ENCODE measurements at places on chromosomes 4 and X.

GRCh38 chrX:28351801-28352200, 235.4 kb upstream of the IL1RAPL1 start:
- no peak for DNase-seq

- DNase-seq, result no peak
Measured at GRCh38 chrX:10922159-10922558, 189.0 kb upstream of the HCCS start.

DNA sequence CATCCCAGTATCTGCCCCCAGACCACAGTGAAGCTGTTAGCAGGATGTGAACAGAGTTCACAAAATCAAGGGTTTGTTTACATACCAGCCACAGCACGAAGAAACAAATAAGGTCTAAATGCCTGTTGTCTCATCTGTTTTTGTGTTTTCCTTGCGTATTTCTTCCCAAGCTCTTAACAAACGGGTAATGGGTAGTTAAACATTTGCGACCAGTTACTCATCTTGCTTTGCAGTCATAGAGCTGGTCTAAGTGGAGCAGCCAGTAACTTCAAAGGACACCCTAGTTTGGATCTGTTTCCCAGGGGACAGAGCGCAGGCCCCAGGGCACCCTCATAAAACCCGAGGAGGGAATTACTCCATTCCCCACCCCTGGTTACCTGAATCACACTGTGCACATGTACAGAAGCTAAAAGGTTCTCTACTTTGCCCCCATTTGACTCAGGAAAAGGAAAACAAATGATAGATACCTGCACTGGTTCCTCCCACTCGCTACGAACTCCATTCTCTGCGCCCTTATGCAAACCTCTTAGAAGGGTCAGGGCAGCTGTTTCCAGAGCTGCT, 68.8 kb downstream of the MAML3 start:
- no peak for DNase-seq

- DNase-seq, result no peak
Measured at GRCh38 chrX:19842542-19842941, 44.9 kb downstream of the SH3KBP1 start.

DNA sequence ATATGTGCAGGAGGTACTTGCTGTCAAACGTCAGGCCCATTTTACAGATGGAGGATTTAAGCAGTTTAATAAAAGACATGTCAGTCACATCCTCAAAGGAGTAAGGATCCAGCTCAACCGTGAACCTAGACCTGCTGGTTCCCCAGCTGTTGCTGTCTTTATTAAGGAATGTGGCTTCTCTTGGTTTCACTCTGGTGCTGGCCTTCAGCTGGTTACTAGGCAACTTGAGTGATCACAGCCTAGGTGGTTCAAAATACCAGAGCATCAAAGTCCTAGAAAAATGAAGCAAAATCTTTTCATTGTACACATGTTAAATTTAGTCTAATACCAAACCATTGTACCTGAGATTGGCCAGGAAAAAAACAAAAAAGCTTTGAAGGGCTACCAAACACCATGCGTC, 32.7 kb upstream of the GLRA2 start:
- DNase-seq, result no peak

DNA sequence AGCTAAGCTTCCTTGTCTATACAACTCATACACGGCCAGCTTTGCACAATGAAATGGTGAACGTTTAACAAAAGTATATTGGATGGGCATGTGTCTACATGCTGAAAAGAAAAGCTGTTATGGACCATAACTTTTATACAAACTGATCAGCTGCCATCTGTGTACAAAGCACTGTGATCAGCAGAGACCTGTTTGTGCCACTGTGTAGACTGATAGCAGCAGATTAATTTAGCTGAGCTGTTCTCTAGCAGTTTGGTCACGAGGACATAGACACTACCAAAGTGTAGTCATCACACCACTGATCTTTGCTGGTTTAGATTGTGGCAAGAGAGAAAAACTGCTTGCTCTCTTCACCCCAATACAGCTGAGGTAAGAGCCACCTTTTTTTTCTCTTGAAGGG, 124.5 kb downstream of the RAPGEF2 start:
- no peak for DNase-seq

DNA sequence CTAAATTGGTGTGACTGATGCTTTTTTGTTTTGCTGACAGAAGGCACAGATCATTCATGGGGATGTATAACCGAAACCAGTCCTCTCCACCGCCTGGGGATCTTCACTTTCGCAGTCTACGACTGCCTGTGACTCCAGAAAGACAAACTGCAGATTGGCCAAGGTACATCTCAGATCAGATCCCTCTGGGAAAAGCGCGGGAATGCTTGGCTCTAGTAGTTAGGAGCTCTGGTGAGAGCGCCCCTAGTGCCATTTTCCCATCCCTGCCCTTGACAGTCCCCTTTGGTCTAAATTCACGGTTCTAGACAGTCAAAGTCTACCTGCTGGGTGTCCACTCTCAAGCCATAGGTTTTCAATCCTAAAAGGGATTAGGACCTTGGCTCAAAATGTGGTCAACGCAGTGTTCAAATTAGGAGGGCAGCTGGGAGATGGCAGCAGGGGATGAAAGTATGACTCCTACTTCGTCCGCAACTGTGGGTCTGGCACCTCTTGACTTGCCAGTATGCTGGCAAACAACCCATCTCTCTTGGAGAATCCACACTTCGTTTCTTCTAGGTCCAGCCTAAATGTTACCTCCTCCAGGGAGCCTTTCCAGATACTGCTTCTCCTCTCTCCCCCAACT, 6.9 kb upstream of the HAND2 start:
- no peak for DNase-seq

Measured in NCI-H774 (cell line).